ENCODE measurements at places on chromosomes 12 and 14. TPM values are rescaled to one million over a fixed set of nuclear protein-coding genes. Genes with fewer than 3 reads are reported as not detected.

Gene EFS
- total RNA-seq = not detected

- DNase-seq = no peak
Observed at GRCh38 chr14:44291366-44291915, 215.6 kb downstream of the FSCB start.

Gene CSAD
- total RNA-seq = 3.6 TPM

GRCh38 chr12:103431387-103431786 is 64.4 kb downstream of the C12orf42 start:
- no peak for DNase-seq

DNA sequence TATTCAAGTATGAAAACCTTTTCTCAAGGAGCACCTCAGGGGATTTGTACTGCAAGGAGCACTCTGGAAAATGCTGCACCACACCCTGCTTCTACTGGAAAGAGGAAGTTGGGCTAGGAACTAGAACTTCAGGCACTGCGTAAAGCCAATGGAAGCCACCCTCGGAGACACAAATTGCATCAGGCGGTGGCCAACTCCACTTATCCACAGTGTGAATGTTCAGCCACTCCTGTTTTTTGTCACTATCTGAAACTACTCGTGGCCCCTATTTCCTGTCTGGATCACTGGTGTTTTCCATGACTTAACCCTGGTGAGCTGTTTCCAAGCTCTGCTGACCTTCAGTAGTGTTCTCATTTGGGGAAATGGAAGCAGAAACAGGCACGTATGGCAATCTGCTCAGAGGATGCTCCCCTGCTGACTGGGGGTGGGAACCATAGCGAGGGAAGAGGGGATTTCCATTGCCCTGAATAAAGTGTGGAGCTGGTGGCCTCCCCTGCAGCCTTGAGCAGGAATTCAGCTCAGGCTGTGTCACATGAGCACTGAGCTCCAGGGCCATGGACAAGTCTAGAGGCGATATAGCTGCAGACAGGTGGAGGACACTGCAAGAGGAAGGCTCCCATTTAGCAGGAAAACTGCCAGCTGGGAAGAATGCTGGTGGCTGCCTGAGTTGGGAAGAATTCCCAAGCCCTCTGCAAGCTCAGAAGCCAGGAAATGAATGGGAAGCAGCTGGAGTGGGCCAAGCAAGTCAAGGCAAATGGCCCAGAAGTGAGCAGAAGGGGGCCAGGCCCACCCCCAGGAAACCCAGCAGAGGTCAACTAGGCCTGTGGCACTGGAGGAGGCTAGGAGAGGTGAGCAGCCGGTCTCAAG is 50.5 kb upstream of the RAP1B start:
- peak; percentile 58 for DNase-seq

GRCh38 chr12:99284161-99284560 is 363.4 kb upstream of the GARIN6 start:
- DNase-seq = no peak

DNA sequence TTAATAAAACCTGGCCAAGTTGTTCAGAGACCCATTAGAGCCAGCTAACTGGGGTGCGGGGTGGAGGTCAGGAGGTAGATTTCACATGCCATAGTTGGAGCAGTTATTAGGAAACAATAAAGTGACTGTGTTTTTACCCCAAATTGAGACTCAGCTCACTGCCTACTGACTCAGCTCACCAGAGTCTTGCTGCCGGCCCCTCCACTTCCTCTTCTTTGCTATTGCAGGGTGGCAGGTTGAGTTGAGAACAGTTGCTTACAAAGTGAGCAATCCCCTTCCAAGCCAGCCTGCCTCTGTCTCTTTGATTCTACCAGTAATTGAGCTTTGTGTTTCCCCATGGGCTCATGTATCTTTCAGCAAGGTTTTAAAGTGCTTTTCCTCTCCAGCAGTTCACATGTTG is 12.9 kb downstream of the ST8SIA1 start:
- no peak for DNase-seq

DNA sequence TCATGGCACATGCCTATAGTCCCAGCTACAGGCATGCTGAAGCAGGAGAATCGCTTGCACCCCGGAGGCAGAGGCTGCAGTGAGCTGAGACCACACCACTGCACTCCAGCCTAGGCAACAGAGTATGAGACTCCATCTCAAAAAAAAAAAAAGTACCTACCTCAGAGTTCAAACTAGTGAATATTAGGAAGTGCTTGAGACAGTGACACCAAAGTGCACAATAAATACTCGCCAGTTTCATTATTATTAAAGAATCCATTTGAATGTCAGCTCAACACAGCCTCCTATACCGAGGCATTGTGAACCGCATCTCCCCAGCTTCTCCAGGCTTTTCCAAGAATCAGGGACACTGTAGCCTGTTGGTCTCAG is 5.0 kb downstream of the GAPDH start:
- peak; percentile 31 for DNase-seq

GRCh38 chr14:44309331-44309730 is 197.8 kb downstream of the FSCB start:
- no peak for DNase-seq

DNA sequence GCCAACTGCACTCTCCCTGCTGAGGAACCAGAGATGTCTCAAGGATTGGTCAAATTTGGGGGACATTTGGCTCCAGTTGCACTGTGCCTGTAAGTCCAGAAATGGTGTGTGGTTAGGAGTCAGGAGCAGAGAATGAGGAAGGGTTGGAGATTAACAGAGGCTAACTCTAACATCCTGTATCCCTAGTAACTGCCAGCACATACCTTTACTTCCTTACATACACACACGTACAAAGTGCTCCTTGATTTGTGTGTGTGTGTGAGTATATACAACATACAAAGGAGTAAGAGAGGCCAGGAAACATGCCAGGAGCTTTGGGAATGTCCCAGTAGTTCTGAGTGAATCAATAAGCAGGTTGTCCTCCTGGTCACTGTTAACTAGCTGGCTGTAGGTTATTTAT is 39.8 kb upstream of the NRXN3 start:
- DNase-seq = peak; percentile 30

Gene MUCL1
- total RNA-seq = not detected

DNA sequence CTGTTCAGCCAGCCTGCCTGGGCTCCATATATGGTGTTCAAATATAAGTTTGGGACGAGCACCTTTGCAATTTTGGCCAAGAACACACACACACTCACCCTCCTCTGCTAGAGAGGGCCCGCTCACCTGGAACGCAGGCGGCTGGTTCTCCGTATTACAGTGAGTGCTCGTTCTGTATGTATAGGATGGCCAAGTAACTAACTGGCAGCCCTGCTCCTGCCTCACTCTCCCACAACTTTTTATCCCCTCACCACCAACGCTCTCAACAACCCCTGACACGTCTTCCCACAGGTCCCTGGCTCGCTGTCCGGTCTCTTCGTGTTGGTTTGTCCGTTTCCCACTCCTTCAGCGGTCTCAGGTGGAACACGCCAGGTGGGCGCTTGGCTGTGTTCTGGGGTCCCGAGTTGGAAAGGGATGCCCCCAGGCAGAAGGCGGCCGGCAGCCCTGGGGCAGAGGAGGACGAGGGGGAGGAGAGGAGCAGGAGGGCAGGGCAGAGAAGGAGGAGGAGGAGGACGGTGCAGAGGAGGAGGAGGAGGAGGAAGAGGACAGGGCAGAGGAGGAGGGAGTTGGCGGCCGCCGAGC is 398 bp upstream of the MSRB3 start:
- DNase-seq = no peak

Gene C12orf43
- total RNA-seq = 34.3 TPM

Gene P2RX2
- total RNA-seq = not detected

DNA sequence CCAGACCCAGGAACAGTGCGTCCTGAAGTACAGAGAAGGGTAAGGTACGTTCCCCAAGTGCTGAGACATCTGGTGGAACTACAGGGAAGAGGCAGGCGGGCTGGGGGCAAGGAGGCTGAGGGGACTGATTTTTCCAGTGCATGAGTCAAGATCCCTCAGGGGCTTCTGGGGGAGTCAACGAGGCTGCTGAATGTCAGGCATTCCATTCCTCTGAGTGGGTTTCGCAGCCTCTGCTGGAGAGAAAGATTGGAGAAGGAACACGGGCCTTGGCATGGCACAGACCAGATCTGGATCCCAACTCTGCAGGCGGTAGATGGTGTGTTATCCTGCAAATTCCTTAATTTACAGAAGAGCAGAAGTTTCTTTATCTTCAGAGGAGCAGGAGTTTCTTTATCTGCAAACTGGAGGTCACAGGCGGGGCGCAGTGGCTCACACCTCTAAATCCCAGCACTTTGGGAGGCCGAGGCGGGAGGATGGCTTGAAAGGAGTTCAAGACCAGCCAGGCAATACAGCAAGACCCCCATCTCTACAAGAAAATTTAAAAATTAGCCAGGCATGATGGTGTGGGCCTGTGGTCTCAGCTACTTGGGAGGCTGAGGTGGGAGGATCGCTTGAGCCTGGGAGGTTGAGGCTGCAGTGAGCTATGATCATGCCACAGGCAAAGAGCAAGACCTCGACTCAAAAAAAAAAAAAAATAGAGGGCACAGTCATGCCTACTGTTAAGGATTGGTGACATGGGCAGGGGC is 132.6 kb upstream of the MAP1LC3B2 start:
- peak; percentile 82 for DNase-seq

Gene PIANP
- not detected for total RNA-seq

Gene FOXJ2
- total RNA-seq = 5.8 TPM

- DNase-seq = no peak
Observed at GRCh38 chr12:46407361-46407760, 34.8 kb upstream of the SLC38A2 start.

Gene REM2
- total RNA-seq = not detected

DNA sequence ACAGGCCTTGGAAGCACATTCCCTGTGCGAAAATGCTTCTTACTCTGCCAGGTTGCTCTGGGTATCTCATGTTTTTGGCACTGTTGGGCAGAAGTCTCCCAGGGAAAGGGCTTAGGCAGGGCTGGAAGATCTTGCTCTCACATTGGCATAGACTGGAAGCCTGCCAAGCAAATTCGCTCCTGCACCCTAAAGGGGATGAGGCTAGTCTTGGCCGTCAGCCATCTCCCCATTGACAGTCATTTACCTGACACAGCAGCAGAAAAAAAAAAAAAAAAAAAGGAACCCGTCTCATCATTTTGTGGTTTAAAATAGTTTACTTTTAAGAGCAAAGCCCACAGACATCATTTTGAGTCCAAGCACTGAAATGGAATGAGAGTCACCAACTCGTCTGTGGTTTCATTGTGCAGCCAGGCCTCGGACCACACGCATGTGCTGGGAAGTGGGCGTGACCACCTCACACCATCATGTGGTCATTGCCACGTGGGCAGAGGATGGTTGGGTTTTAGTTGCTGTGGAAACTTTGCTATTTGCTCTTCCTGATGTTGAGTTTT is 84.8 kb downstream of the NRXN3 start:
- DNase-seq = peak; percentile 85

Gene TCL1B
- not detected for total RNA-seq

GRCh38 chr12:31057671-31058070 is 16.0 kb upstream of the DDX11 start:
- DNase-seq = no peak

DNA sequence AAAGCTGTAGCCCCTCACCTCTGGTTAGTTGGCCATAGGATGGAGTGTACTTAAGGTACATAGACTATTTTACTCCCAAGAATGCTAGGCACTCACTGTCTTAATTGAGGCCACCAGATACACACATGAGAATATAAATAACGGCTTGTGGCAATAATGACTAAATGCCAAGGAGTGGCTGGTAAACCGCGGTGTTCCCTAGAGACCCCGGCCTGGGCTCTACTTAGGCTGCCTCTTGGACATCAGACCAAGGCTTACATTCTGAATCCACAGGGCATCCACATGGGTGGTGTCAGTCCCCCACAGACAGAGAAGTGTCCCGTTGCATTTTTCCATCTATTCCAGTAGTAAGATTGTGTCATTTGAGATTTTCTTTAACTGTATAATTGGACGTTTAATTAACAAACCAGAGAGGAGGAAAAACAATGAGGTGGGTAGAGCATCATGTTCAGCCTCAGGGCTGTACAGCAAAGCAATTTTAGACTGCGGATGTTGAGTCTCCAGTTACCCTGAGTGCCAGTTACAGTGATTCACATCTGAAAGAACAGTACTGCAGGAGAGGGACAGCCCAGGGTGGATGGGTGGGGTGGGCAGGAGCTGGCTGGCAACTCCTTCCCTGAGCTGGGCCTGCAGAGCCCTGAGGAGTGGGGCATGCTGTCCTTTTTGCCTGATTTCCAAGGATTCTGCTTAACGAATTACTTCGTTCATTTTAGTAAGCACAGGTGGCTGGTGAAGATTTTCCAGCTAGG is 20.5 kb downstream of the CKB start:
- DNase-seq = no peak

- DNase-seq = no peak
Observed at GRCh38 chr12:108285016-108285415, 54.1 kb downstream of the CMKLR1 start.

DNA sequence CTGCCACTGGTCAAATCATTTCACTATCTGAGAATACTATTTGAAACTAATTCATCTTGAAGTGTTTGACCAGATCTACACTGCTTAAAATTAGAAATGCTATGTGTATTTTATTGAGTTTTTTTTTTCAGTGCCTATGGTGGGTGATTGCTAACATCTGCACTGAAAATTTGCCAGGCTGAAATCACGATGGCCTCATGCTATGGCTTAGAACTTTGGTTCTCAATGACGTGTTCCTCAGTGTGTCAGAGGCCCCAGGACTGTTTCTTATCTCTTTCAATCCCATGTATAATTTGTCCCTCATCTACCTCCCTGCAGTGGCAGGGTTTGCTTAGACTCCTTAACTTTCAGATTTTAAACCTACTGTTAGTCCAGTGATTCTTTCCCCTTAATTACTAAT is 36.2 kb upstream of the NKX2-8 start:
- DNase-seq = no peak

DNA sequence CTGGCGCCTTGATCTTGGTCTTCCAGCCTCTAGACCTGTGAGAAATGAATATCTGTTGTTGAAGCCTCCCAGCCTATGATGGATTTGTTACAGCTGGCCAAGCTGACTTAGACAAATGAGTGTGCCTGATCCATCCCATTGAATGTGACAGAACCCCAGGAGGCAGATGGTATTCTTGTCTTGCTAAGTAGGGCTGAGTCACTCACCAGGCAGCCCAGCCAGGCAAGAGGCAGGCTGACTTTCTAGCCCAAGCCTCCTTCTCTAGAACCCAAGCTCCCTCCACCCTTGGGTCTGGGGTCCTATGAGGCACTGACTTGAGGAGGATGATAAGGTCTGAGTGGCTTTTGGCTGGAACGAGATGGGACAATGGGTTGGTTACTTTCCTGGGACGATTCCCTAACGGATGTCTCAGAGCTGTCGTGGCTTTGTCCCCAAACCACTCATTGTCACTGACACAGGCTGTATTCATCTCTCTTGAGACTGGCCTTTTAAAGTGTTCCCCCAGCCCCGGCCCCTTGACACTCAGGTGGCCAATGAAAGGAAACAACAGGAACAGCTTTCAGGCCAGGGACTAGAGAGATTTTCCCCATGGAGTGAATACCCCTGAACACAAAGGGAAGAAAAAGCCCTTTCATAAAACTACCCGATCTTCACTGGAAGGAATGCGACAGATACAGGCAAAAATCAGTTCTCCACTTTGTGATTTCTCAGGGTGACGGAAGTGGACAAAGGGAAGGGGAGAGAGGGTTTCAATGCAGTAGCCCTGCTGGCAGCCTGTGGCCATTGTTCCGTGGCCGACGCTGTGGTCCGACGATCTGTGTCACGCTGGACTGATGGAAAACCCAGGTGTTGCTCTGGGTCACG is 264.2 kb downstream of the AACS start:
- no peak for DNase-seq

GRCh38 chr12:4201333-4202100 is 72.0 kb upstream of the CCND2 start:
- no peak for DNase-seq

Gene LALBA
- not detected for total RNA-seq

- DNase-seq = no peak
Observed at GRCh38 chr12:128471491-128471890, 204.5 kb downstream of the TMEM132C start.

Measured in Caki2 (cell line).